Substantia nigra (tissue), 51 donors: ENCODE measurements at places on chromosomes 7 and 10.

- DNase-seq, result no peak
Observed at GRCh38 chr10:71952745-71953144, 11.4 kb upstream of the CHST3 start.

GRCh38 chr10:43698156-43698555, 49.5 kb upstream of the ZNF32 start:
- no peak for DNase-seq

- no peak for DNase-seq
Observed at GRCh38 chr7:151660141-151660540, 140.4 kb upstream of the RHEB start.

DNA sequence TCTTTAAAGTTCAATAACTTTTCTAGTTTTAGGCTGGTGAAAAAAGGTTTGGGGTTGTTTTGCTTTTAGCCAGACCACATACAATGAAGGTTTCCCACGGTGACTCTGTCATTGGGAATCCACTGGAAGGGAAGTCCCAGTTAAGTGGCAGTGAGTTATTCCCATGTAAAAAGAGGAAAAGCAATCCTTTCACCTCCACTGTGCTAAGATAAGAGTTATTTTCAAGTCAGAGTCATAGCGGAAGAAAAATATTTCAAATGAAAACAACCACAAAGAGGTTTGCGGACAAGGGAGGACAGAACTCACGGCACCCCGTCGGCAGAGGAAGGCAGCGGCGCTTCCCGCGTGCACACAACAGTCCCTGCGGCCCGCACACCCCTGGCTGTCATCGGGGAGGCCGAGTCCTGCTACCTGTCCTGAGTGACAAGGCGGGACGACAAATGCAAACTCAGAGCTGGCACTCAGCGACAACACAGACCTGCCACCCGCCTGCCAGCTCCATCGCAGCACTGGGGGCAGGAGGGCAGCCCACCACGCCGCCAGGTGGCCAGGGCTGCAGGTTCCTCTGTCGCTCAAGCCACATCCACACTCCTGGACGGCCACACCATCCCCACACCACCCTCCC, 9.3 kb upstream of the PAPOLB start:
- DNase-seq, result no peak

GRCh38 chr7:141455723-141456122, 95.5 kb upstream of the AGK start:
- DNase-seq, result no peak

DNA sequence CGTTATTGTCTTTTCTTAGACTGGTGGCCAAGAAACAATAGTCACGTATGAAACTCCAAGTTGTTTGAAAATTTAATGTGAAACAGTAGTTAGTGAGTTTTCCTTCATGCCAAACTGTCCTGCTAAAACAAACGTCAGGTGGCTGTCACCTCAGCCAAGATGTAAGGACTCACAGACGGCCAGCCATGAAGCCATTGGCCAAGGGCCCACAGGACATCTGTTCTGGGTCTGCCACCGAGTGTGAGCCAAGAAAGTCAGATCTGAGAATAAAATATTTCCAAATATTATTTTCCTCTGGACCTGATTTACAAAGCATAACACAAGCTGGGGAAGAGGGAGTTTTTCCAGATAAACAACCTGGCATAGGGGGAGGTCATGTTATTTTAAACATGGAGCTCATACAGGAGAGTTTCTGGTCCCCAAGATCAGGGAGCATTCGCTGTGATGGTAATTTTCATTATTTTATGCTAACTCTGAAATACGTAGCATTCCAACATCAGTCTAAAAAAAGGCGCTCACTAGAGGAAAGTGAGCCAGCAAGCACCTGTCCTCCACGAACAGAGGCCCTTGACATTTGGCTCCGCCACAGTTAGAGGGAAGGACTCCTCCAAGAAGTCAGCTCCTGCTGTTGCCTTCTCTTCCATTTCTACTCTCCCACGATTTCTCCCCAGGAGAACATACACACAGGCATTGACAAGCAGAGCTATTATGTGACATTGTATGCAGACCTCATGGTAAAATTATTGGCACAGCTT, 38.9 kb upstream of the LANCL2 start:
- no peak for DNase-seq

GRCh38 chr10:37109000-37109399, 16.4 kb upstream of the ANKRD30A start:
- no peak for DNase-seq

DNA sequence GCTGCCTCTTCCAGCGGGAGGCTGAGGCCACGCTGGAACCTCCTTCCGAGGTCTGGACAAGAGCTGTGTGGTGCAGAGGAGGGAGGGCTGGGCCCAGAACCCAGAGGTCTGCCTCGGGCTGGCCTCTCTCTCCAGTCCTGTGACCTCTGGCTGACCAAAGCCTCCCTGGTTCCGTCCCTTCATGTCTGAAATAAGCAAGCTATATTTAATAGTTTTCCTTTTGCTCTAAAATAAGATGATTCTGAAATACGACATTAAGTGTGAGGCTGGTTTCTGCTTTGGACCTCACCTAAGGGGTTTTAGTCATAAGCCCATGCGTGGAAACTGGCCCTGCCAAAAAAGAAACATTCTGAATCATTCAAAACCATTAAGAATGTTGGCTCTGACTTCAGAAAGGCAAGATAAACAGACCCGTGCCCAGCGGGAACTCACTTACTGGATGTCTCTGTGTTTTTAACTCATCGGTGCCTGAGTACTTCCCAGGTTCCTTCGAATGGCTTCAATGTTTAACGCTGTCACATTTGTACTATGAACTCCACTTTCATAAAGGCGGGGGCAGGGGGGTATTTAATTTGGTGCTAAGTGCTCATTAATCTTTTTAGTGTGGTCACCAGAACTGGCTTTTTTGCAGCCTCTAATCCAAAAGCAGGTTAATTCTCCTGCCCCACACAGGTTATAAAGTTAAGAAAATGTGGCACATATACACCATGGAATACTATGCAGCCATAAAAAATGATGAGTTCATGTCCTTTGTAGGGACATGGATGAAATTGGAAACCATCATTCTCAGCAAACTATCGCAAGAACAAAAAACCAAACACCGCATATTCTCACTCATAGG, 157.5 kb upstream of the KLF14 start:
- DNase-seq, result no peak

- no peak for DNase-seq
Observed at GRCh38 chr7:106344861-106345260, 60.1 kb upstream of the NAMPT start.

DNA sequence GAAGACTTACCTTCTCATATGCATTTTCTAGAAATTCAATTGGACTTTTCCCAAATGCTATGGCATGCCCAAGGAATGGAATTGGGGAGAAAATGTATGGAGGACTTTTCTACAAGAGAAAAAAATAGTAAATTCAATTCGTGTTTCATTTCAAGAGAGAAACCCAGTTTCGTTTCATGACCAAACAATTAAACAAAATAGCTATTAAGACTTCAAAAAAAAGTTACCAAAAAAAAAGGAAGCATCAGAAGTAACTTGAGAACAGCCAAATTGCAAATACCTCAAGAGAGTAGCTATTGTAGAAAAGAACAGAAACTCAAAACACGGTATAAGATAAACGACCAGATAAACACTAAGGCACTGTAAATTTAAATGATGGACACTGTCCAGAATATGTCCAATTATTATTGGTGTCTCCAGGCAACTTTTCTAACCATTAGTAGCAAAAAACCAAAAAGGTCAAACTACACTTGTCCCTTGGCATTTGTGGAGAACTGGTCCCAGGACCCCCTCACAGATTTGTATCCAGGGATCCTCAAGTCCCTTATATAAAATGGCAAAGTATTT, 2.4 kb downstream of the CYP51A1 start:
- no peak for DNase-seq

DNA sequence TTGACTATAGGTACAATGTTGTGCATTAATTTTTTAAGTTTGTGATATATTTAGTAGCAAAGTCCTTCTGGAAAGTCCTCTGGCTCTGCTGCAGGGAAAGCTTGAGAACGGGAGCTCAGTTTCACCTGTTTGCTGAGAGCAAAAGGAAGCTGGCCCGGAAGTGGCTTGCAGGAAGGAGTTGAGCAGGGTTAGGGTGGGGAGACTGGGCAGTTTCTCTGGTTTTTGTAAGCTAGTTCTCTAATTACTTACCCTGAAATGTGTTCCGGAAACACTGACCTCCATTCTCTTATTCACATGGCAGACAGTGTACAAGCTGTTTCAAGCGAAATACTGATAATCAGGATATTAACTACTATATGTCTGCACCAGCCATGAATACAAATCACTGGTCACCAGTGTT, 22.3 kb downstream of the MAP3K8 start:
- no peak for DNase-seq

DNA sequence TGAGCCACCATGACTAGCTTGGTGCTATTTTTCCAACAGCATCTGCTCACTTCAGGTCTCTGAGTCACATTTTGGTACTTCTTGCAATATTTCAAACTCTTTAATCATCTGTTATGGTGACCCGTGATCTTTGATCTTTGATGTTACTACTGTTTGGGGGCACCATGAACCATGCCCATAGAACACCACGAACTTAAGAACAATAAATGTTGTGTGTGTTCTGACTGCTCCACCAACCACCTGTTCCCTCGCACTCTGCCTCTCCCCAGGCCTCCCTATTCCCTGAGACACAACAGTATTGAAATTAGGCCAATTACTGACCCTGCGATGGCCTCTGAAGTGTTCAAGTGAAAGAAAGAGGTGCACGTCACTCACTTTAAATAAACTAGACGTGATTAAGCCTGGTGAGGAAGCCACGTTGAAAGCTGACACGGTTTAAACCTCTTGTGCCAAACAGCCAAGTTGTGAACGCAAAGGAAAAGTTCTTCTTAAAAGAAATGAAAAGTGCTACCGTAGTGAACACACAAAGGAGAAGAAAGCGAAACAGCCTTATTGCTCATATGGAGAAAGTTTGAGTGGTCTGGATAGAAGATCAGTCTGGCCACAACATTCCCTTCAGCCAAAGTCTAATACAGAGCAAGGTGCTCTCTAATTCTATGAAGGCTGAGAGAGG, 27.2 kb upstream of the ATP6V0A4 start:
- no peak for DNase-seq

- DNase-seq, result no peak
Observed at GRCh38 chr10:96468845-96469244, 44.9 kb downstream of the TLL2 start.

GRCh38 chr10:63573068-63573697, 52.0 kb downstream of the REEP3 start:
- no peak for DNase-seq

DNA sequence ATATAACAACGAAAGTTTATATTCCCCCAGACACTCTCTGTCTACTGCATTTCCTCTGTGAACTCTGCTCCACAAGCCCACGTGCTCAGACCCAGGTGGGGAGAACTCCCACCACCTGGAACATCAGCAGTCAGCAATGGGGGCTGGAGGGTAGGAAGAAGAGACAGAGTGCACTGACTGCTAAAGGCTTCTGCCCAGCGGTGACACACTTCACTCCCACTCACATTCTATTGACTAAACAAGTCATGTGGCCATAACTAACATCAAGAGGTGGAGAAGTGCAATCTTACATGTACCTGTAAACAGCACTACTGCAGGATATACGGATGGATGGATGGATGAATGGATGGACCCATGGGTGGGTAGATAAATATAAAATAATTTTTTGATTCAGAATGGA, 122.2 kb downstream of the MPP7 start:
- no peak for DNase-seq

DNA sequence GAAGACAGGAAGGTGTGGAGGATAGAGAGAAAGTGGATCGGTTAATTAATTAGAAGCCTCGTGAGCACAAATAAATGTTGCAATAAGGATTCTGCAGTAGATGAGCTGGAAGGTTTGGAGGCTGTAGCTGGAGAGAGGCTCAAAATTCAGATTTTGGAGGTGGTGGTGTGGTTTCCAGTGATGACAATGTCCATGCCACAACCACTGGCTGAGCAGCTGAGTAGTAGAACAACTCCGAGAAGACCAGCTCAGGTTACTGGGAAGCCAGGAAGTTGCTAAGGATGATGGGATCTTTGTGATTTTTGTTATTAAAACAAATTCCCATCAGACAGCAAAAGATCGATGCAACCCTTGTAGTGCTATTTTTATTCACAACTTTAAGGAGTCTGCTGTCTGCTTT, 7.7 kb downstream of the SLC26A4 start:
- no peak for DNase-seq

- no peak for DNase-seq
Observed at GRCh38 chr7:21898265-21898930, 47.3 kb downstream of the CDCA7L start.

DNA sequence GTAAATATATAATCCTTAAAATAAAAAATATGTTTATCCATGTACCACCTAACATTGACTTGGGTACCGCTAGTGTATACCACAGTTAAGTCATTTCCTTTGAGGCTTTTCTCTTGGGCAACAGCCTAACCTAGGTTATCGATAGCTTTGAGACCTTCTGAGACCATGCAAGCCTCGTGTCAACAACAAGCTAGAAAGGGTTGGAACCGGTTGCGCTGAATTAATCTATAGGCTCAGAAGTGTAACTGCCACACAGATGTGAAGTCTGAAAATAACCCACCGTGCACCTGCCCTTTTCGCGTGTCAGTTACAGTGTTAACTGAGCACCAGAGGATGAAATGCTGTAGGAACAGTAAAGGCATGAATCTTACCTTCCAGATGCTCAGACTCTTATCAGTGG, 59.8 kb downstream of the ARID5B start:
- DNase-seq, result no peak
